ENCODE measurements at places on chromosomes 6 and 20. TPM values are rescaled to one million over a fixed set of nuclear protein-coding genes. Genes with fewer than 3 reads are reported as not detected.

GRCh38 chr6:109874621-109875020, 103.5 kb upstream of the GPR6 start:
- no peak for DNase-seq

DNA sequence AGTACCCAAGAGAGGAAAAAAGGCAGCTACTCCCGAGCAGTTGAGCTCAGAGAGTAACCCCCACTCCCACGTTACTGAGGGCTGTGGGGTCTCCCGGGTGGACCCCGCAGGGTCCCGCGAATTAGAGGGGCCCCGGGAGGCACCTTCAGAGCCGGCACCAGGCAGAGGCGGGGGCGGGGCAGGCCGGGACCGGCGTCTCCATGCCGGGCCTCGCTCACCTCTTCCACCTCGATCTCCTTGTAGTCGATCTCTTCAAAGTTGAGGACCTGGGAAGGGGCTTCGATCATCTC, 381 bp downstream of the MAP3K7 start:
- DNase-seq, result no peak

- DNase-seq, result peak; percentile 50
These were observed 849 bp downstream of the GSTA4 start for GRCh38 chr6:52994031-52994838.

GRCh38 chr6:36929152-36929551, 25.4 kb upstream of the PI16 start:
- no peak for DNase-seq

- no peak for DNase-seq
These were observed 108.5 kb downstream of the MANEA start for GRCh38 chr6:95685822-95686221.

DNA sequence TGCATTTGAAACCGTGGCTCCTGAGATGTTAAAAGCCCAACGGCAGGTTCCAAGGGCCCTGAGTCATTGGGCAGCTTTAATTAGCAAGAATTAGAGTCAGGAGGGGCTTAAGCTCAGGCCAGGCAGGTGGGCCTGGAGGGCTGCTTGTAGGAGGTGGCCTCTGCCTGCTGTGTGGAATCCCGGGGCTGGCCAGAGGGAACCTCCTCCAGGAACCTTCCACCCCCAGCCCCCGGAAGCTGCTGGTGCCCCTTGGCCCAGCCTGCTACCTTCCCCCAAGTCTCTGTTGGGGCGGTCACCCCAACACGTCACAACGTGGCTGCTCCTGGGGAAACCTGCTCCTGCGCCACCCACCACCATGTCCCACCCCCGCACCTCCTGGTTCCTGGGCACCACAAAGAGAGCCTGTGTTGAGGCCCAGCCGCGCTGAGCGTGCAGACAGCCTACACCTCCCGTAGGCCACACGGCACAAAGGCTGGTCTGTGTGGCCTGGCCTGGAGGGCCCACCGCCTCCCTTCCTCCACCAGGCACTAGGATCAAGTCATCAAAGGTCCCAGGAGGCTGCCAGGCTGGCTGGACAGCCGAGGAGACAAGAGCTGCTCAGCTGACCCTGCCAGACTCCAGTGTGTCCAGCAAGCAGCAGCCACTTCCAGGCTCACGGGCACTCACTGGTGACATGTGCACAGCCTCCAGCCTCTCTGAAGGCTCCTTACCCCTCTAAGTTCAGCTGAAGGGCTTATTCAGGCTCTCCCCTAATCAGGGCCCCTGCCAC, 86.3 kb downstream of the SNX5 start:
- no peak for DNase-seq

DNA sequence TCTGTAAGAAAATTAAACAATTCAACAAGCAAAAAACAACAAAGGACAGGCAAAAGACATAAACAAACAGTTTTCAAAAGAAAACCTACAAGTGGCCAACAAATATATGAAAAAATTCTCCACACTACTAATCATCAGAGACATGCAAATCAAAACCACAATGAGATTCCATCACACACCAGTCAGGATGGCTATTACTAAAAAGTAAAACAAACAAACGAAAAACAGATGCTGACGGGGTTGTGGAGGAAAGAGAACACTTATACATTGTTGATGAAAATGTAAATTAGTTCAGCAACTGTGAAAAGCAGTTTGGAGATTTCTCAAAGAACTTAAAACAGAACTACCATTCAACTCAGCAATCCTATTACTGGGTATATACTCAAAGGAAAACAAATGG, 537.6 kb downstream of the HDGFL1 start:
- peak; percentile 84 for DNase-seq

- peak; percentile 70 for DNase-seq
These were observed 2.6 kb downstream of the ASF1A start for GRCh38 chr6:118896339-118897136.

Gene PKHD1
- total RNA-seq, result 0.11 TPM

Gene ERVFRD-1
- total RNA-seq, result not detected

Gene OR12D3
- not detected for total RNA-seq

Gene PDYN
- not detected for total RNA-seq

Gene POM121L2
- not detected for total RNA-seq
